ENCODE measurements at places on chromosomes 5 and 9. TPM values are rescaled to one million over a fixed set of nuclear protein-coding genes. Genes with fewer than 3 reads are reported as not detected.

DNA sequence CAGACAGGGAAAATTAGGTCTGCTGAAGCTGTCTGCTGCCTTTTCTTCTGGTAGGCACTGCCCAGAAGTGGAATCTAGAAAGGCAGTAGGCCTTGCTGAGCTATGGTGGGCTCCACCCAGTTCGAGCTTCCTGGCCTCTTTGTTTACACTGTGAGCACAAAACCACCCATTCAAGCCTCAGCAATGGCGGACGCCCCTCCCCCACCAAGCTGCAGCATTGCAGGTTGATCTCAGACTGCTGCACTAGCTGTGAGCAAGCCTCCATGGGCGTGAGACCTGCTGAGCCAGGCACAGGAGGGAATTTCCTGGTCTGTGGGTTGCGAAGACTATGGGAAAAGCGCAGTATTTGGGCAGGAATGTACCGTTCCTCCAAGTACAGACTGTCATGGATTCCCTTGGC, 18.5 kb downstream of the AGTPBP1 start:
- DNase-seq, result no peak

GRCh38 chr5:179906795-179907555, 722 bp downstream of the TBC1D9B start:
- no peak for DNase-seq

DNA sequence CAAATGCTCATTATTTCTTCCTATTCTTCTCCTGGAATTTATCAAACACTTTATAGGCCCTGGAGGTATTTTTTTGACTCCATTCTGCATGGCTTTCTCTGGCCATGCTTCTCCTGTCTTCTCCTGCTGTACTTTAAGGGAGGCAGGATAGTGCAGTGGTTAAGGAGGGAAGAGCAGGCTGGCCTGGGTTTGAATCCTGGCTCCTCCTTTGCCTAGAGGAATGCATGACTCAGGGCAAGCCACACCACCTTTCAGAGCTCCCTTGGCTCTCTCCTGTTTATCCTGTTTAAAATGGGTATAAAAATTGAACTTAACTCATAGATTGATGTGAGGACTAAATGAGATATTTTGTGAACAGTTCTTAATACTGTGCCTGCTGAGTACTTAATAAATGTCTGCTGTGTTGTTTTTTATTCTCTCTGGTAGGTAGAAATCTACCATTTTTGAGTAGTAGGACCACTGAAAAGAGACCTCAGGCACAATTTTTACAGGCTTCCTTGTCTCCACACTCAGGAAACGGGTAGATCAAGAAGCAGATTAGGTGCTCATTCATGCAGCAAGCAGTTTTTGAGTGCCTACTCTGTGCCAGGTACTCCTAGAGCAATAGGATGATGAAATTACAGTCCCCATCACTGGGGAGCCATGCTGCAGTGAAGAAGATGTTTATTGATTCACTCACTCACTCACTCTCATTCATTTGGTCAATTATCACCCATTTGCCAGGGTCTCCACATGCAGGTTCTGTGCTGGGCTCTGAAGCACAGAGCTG, 32.7 kb upstream of the ARAP3 start:
- no peak for DNase-seq

- no peak for DNase-seq
Observed at GRCh38 chr5:132193165-132193694, 34.4 kb downstream of the P4HA2 start.

GRCh38 chr5:95975703-95976102, 14.1 kb upstream of the ELL2 start:
- no peak for DNase-seq

DNA sequence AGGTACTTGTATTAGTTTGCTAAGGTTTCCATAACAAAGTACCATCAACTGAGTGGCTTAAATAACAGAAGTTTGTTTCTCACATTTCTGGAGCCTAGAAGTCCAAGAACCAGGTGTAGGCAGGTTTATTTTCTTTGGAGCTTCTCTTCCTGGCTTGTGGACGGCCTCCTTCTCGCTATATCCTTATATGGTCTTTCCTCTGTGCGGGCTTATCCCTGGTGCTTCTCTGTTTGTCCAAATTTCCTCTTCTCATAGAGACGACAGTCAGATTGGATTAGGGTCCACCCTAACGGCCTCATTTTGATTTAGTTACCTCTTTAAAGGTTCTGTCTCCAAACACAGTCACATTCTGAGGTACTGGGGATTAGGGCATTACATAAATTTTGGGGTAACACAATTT, 88.3 kb downstream of the RMI1 start:
- DNase-seq, result no peak

DNA sequence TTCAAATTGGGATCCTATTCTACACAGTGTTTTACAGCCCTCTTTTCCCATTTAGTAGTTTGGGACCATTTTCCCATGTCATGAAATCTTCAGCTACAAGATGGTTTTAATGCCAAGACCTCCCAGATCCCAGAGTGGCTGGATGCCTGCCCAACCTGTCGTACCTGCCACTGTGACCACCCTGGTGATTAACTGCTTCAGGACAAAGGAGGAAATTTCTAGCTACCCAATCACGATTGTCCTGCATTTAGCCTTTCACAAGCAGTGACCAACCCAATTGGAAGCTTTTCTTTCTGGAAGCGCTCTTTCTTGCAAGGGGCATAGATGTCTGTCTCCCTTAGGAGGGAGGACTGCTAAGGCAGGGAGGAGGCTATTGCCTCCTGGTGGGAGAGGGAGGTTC, 13.8 kb downstream of the IL9 start:
- no peak for DNase-seq

GRCh38 chr9:93651521-93651950, 75.2 kb downstream of the PHF2 start:
- no peak for DNase-seq

DNA sequence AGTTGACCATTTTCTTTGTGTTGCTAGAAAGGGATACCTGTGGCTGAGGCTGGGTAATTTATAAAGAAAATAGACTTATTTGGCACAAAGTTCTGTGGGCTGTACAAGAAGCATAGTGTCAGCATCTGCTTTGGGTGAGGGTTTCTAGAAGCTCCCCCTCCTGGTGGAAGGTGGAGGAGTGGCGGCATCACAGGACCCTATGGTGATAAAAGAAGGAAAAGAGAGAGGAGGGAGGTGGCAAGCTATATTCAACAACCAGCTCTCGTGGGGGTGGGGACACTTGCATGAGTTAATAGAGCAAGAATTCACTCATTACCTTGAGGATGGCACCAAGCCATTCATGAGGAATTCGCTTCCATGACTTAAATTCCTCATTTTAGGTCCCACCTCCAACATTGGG, 2041.4 kb upstream of the CDH9 start:
- no peak for DNase-seq

- no peak for DNase-seq
Observed at GRCh38 chr9:104073770-104074133, 20.4 kb upstream of the SMC2 start.

- no peak for DNase-seq
Observed at GRCh38 chr5:37774912-37775483, 64.8 kb downstream of the GDNF start.

GRCh38 chr9:81132796-81133195, 556.6 kb downstream of the TLE1 start:
- DNase-seq, result no peak

DNA sequence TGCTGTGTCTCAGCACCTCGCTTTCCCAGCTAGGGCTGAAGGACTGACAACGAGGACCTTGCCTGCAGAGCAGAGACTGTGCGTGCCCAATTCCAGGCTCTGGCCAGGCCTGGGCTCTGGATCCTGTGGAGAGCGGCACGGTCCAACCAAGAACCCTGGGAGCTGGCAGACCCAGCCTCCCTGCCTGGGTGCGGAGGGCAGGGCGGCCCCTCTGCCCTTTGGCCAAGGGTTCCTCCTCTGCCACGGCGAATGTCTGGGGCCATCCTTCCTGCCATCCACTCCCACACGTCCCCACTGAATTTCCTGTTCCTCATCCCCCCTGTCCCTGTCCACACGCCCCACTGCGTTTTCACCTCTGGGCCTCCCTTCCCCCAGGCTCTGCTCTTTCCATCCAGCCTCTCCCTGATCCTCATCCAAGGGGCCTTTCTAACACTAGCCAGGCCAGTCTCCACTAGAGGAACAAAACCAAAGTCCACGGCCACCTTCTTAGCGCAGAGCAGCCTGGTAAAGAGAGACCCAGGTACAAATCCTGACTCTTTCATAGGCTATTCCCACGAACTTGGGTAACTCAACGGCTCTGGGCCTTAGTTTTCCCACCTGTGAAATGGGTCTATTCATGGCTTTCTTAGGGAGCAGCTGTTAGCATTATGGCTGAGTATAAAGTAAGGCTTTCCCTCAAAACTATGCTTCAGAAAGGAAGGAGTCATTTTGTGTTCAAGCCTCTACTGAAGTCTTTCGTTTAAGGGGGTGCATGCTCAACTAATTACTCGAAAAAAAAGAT, 95.5 kb upstream of the PHYKPL start:
- DNase-seq, result no peak

DNA sequence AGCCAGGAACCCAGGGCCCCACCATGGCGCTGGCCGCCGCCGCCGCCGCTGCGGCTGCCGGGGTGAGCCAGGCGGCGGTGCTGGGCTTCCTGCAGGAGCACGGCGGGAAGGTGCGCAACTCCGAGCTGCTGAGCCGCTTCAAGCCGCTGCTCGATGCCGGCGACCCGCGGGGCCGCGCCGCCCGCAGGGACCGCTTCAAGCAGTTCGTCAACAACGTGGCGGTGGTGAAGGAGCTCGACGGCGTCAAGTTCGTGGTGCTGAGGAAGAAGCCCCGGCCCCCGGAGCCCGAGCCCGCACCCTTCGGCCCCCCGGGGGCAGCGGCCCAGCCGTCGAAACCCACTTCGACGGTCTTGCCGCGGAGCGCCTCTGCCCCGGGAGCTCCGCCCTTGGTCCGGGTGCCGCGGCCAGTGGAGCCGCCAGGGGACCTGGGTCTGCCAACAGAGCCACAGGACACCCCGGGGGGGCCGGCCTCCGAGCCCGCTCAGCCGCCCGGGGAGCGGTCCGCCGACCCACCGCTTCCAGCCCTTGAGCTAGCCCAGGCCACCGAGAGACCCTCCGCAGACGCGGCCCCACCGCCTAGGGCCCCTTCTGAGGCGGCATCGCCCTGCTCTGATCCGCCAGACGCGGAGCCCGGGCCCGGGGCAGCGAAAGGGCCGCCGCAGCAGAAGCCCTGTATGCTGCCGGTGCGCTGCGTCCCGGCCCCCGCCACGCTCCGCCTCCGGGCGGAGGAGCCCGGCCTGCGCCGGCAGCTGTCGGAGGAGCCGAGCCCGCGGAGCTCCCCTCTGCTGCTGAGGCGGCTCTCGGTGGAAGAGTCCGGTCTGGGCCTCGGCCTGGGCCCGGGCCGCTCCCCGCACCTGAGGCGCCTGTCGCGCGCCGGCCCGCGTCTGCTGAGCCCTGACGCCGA, 749 bp downstream of the SOWAHA start:
- no peak for DNase-seq

DNA sequence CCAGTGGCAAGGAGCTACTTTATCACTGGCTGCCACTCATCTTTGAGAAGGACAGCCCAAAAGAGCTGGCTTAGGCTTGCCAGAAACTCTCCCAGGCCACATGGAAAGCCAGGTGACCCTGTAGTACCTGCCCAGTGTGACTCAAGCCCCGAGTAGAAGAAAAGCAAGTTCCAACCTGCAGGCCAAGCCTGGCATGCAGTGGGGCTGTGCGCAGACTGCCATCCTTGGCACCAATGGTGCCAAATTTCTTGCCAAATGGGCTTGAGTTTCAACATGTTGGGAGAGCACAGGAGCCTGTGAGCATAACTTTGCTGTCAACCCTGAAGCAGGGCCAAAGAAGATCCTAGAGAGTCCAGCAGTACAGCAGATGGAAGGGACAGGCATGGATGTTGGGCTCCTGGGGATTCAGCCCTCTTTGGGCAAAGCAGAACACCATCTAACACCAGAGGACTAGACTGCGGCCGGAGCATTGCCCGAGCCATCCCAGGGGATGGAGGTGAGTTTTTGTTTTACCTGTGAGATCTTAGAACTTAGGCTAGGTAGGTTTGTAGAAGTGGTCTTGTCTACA, 27.3 kb upstream of the SHB start:
- DNase-seq, result no peak

DNA sequence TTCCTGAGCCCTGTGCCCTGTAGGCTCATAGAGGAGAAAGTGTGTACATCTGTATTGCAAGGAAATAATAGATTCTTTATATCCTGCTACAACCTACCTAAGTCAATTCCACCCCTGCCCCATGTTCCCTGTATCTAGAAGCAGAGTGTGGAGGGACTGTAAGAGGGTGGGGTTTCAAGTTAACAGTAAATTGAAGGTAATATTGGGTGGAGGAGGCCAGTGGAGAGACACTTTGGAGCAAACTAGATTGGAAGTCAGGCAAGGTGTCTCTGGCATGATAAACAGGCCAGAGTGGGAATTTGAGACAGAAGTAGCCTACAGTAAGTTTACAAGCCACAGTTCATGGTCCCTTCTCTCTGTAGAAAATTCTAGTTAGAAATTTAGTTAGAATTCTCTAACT, 2.3 kb upstream of the HEMGN start:
- no peak for DNase-seq

GRCh38 chr5:52854301-52854700, 66.6 kb downstream of the ITGA1 start:
- no peak for DNase-seq

DNA sequence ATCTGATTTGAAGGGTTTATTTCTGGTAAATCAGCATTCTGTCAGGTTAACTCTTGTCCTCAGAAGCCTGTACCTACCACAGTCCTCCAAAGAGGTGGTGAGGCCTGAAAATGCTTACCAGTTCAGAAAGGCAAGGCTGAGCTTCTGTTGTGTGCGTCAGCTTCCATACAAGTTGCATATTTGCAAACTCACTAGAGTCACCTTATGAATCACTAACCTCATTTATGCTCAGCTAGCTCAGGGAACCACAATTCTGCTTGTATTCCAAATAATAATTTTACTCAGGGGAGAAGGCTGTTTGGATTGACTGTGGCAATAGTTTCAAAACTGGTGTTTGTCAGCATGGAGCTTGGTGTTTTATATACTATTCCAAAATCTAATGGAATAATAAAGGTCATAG, 355.1 kb upstream of the RFX3 start:
- DNase-seq, result no peak

- no peak for DNase-seq
Observed at GRCh38 chr5:159915904-159916840, at the start of gene ADRA1B. ADRA1B (plus strand) TSS chr5:159916482; CDS start chr5:159916906, 424 bp downstream.

- DNase-seq, result no peak
Observed at GRCh38 chr9:16867576-16868311, 2.7 kb downstream of the BNC2 start.

GRCh38 chr9:128651798-128652197, 4.8 kb downstream of the DYNC2I2 start:
- no peak for DNase-seq

- DNase-seq, result no peak
Observed at GRCh38 chr5:28927559-28928326, 1889.4 kb upstream of the CDH9 start.

DNA sequence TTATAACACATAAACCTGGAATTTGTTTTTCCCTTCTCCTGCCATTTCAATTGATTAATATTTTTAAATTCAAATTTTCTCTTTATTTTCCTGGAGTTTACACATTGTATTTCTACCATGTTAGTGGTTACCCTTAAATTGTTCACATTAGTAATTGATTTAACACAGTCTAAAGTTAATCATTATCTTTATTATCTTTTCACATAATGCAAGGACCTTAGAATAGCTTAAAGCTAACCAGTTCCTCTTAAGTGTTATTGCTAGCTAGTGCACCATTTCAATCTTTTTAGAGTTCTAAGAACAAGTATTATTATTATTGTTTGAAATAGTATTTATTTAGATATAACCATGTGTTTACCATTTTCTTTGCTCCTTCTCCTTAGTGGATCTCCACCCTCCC, 251.2 kb upstream of the FBXL7 start:
- no peak for DNase-seq

Gene PAEP
- not detected for total RNA-seq

Gene ANXA6
- total RNA-seq, result 410 TPM

Gene FAM221B
- total RNA-seq, result not detected

Gene ESM1
- total RNA-seq, result 764 TPM

Gene IL4
- not detected for total RNA-seq

Gene GHR
- total RNA-seq, result 1.1 TPM

Gene SLC6A7
- total RNA-seq, result not detected

Measured in pulmonary artery endothelial cell (primary cell).